ENCODE measurements at places on chromosomes 1 and 21.

DNA sequence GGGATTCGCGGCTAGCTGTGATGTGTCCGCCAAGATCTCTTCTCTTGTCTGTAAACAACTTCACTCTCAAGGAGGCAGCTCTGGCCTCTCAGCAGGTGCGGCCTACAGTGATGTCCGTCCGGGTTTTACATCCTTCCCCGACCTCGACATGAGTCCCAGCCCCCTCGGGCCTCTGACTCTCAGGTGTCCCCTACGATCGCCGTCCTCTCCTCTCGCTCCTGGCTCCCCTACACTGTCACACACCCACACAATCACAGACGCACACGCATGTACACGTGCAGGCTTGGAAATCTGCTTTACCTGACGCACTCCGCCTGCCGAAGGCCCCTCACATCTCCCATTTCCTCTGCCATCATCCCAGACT is 797 bp upstream of the RSPH1 start:
- no peak for DNase-seq

DNA sequence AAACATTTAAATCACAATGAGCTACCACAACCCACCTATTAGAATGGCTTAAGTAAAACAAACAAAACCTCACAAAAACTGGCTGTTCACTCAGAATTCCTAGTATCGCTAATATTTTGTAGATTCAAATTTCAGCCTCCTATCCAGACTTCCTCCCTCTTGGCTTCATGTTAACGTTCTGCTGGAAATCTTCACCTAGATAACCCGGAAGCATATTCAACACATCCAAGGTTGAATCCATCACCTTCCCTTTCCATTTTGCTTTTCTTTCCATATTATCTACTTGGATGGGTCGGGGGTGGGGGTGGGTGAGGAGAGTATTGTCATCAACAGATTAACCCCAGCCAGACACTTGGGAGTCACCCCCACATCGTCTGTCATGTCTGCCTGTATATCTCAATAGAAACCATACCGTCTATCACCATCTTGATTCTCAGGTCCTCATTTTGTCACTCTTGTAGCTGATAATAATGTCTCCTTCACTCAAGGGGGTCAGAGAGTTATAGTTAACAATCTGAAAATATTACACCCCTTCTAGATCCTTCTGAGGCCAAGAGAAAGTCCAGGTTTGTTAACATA is 1.7 kb upstream of the DPH5 start:
- DNase-seq = no peak

- no peak for DNase-seq
Measured at GRCh38 chr1:45752014-45752413, 1.6 kb upstream of the IPP start.

DNA sequence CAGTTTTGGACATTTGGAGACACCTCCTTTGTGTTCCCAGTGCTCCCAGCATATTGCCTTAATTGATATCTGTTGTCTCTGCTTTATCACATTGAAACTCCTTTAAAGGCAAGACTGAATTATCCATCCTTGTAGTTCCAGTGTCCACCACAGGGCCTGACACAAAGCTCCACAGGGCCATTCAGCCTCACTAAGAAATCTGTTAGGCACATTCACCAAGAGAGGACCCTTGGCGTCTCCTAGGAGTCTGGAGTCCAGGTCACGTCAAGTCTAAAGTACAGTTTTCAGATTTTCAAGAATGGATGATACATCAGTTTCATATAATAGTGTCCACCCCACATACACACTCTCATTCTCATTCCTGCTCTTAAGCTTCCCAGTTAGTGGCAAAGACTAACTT is 4.8 kb downstream of the ACP6 start:
- DNase-seq = no peak

GRCh38 chr1:75671708-75672107 is 52.8 kb upstream of the ACADM start:
- DNase-seq = no peak

All from DMS153 (cell line).